ENCODE measurements at places on chromosomes 4 and X.

DNA sequence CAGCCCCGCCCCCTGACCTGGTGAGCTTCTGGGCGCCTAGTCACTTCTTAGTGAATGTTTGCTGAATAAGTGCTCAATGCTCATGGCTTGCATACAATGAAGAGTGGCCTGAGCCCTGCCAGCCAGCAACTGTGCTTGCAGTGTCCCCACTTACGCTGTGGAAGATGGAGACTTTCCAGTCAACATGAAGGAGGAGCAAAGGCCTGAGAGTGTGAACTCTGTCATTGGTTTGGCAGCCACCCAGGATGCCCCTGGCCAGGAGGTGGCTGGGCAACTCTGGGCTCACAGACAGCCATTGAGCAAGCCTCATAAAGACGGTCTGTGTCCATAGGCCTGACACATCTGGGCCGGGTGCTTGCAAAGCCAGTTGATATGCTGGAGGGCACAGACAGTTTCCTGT, 72.1 kb upstream of the MAMLD1 start:
- DNase-seq, result no peak

DNA sequence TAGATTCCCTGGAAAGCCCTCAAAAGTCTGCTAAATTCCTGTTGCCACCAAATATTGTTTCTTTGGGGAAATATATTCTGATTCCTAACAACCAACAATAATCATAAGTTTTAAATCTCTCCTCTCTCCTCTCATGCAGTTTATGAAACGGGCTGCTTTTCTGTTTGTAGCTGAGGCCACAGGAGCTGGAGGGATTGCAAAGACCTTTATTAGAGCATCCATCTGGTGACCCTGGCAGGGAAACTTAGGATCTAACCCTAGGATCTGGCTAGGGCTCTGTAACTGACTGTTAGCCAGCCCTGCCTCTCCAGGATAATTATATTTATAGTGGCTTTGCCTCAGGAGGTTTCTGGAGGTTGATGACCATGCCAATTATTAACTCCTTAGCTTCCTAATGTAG, 56.9 kb downstream of the SMAD1 start:
- no peak for DNase-seq

DNA sequence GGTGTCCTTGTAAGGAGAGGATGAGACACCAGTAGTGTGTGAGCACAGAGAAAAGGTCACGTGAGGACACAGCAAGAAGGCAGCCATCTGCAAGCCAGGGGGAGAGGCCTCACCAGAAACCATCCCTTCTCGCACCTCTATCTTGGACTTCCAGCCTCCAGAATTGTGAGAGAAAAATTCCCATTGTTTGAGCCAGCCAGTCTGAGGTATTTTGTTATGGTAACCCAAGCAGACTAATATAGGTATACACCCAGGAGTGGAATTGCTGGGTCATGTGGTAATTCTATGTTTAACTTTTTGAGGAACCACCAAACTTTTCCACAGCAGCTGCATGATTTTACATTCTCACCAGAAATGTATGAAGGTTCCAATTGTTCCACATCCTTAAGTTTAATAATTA, 25.6 kb downstream of the ZDHHC9 start:
- DNase-seq, result no peak

GRCh38 chr4:87017580-87018342, 83.0 kb downstream of the AFF1 start:
- DNase-seq, result no peak

DNA sequence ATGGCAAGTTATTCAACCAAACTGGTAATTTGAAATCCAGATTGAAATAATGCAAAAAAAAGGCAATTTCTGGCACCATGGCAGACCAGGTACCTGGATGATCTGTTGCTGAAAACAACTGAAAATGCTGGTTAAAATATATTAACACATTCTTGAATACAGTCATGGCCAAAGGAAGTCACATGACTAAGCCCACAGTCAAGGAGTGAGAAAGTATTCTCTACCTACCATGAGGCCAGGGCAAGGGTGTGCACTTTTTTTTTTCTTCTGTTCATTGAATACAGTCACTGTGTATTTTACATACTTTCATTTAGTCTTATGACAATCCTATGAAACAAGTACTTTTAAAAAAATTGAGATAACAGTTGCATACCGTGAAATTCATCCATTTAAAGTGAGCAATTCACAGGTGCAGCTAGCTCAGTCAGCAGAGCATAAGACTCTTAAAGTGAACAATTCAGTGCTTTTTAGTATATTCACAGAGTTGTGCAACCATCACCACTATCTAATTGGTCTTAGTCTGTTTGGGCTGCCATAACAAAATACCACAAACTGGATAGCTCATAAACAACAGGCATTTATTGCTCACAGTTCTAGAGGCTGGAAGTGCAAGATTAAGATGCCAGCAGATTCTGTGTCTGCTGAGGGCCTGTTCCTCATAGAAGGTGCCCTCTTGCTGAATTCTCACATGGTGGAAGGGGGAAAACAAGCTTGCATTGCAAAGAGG, 4.8 kb upstream of the MPP1 start:
- no peak for DNase-seq

DNA sequence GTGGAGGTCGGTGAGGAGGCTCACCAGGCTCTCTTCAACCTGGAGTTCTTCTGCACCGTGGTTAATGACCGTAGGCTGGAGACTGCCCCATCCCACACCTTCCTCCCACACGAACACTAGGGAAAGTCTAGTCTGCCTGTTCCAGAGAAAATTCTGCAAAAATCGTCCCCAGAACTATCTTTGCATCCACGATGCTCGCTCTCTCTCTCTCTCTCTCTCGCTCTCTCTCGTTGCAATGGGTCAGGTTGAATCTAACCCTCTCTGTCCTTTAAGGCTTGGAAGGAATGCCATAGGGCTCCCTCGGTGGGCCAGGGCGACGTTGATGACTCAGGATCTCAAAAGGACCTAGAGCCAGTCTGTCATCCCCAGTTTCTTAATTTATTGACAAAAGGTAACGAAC, 111.4 kb downstream of the DCTD start:
- no peak for DNase-seq

GRCh38 chr4:141896687-141897086, 260.3 kb downstream of the IL15 start:
- DNase-seq, result no peak

- no peak for DNase-seq
These were observed 146.1 kb upstream of the IL1RAPL2 start for GRCh38 chrX:104419926-104420325.

DNA sequence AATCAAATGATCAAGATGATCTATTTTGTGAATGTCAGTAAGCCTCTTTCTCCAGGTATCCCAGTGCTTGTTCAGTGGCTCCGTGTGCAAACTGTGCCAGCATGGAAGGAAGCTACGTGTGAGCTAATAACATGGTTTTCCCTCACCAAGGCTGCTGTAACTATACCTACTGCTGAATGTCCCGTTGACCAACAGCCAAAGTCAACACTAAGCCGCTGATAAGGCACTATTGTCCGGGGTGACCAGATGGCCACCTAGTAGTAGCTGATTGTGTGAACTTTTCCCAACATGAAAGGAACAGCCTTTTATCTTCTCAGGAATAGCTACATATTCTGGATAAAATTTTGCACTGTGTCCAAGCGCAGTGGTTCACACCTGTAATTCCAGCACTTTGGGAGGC, 58.0 kb upstream of the ABCG2 start:
- no peak for DNase-seq

GRCh38 chr4:137705171-137705783, 173.0 kb upstream of the PCDH18 start:
- no peak for DNase-seq

DNA sequence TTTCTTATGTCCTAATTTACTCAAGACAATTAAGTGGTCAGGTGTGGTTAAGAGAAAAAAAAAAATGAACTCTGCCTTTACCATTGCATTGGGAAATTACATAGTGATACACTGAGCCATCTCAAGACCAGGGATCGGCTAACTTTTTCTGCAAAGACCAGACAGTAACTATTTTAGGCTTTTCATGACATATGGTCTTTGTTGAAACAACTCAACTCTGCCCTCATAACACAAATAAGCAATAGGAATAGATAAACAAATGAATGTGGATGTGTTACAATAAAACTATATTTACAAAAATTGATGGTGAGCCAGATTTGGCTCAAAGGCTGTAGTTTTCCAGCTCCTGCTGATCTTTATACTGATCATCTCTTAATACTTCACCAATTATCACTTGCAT, 632.6 kb upstream of the INTU start:
- no peak for DNase-seq

GRCh38 chr4:156583265-156583664, 388.3 kb downstream of the PDGFC start:
- DNase-seq, result no peak

- no peak for DNase-seq
These were observed 8.1 kb downstream of the SNX25 start for GRCh38 chr4:185217408-185217975.

DNA sequence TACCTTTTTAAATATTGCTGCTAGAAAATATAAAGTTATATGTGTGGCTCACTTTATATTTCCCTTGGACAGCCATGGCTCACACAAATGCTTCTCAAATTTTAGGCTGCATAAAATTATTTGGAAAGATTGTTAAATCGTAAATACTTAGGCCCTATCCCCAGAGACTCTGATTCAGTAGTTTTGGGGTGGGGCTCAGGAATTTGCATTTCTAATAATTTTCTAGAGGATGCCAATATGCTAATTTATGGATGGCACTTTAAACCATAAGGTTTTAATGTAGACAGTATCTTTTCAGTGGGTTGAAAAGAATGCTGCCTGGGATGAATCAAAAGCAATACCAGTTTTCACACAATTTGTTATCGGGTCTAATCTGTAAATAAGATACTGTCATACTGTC, 49.7 kb downstream of the RAP1GDS1 start:
- DNase-seq, result no peak

GRCh38 chr4:139503622-139504166, 49.8 kb downstream of the RAB33B start:
- DNase-seq, result no peak

DNA sequence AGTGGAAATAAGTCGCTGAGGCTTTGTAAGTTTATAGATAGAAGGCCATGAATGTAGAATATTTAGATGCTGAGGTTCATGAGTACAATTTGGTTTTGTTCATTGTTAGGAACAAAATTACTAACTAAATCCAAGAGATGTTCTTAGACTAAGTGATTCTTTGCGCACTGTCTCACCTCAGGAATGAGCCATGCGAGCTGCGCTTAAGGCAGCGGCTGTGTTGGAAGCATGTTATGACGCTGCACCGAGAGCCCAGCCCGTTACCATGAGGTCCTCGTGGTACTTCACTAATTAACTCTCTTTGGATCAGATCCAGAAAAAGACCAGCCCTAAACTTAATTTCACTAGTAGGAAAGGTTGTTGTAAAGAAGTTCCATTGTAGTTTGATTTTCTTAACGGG, 166.2 kb downstream of the RAPGEF2 start:
- no peak for DNase-seq

- peak; percentile 84 for DNase-seq
These were observed 80.7 kb downstream of the GPRIN3 start for GRCh38 chr4:89226665-89227574.

GRCh38 chr4:52877694-52878093, 15.6 kb downstream of the RASL11B start:
- peak; percentile 4 for DNase-seq

GRCh38 chr4:184653650-184654049, 4.1 kb downstream of the PRIMPOL start:
- DNase-seq, result no peak

GRCh38 chrX:39484159-39485068, 613.3 kb downstream of the BCOR start:
- DNase-seq, result no peak

DNA sequence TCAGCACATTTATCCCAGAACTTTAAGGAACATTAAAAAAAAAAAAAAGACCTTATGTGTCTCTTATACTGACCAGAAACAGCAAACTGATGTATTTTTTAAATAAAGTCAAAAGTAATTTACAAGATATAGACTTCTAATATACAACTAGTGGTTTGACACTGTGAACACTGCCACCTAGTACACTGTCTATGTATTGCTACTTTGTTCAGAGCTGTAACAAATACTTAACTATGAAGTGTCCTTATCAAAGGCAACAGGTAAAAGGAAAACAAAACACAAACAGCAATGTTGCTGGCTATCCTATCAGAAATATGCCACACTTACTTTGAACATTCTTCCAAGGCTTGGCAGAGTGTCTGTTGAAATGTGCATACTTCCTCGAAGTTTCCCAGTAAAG, 60.4 kb downstream of the CD40LG start:
- DNase-seq, result no peak

DNA sequence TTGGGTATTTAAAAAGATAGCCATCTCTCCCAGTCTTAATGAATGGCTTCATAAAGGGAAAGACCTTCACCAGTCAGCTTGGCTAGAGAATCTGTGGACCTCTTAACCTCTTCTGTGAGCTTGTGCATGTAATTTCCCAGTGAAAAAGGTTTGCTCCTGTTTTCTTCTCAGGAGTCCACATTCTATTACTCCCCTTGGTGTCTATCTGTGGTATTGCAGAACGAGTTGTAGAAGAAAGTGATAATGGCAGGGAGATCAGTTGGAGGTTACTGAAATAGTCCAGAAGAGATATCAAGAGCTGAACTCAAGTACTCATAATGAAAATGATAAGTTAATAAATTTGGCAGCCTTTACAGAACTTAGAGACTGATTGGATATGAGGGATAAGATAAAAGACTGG, 16.5 kb upstream of the VAMP7 start:
- no peak for DNase-seq

DNA sequence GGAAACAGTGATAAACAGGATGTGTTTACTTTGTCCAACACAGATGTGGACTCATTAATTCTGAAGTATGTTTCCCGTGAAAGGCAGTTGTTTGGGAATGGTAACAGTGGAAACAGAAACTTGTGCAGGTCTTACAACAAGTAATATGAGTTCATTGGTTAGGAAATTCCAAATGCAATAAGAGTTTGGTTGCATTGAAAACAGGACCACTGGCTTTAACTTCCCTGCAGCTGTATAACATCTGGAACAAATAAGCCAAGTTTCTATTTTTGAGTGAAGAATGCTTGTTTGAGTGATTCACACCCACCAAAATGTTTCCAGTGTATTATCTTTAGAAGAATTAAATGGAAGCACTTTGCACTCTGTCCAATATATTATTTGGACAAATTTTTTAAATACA, 82.4 kb upstream of the BMP3 start:
- DNase-seq, result no peak

DNA sequence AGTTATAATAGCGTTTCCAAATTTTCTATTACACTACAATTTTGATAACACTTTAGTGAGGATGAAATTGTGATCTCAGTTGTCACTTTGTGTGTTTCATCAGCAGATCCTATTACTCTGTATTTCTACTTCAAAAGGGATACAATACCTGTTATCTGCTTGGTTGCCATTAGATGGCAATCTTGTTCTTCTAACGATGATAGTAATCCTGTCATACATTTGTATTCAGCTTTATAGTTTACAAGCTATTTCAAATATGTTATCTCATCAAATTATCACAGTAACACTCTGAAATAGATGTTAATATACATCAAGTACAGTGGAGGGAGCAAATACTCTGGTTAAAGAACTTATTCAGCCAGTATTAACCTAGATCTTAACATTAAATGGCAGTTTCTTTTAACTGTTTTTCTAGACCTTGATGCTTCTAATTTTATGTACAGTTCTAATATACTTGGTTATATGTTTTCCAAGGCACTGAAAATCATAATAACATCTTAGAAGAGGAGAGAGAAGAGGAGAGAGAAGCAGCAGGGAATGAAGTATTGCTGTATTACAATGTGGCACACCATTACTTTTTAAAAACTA, 292.0 kb downstream of the CCSER1 start:
- DNase-seq, result no peak

Data from right forelimb (tissue), 1 donor.